ENCODE measurements at places on chromosomes 1 and 21.

GRCh38 chr1:193729429-193729828, 543.0 kb upstream of the B3GALT2 start:
- no peak for DNase-seq

GRCh38 chr1:158806916-158807536, 24.1 kb upstream of the MNDA start:
- DNase-seq = no peak

GRCh38 chr1:12501661-12502060, 116.3 kb downstream of the DHRS3 start:
- DNase-seq = no peak

- no peak for DNase-seq
Observed at GRCh38 chr1:41864471-41865040, 54.2 kb downstream of the HIVEP3 start.

DNA sequence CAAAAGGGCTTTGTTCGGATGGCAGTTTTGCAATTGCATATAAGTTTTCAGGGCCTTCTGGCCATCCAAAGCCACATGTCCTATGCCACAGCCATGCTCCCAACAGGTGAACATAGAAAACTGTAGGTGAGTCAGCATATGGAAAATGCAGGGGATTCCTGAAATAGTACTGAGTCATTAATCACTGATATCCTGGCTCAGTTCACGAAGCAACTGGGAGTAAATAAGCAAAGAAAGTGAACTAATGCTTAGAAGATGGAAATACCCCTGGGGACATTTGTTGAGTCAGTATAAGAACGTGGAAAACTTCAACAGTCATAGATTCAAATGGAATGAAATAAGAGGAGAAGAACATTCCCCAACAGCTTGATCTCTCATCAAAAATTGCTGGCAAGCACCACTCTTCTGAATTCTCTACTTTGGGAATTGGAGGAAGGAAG, 148.9 kb upstream of the RUNX1 start:
- DNase-seq = no peak

GRCh38 chr1:202836623-202837403, 26.1 kb downstream of the PCAT6 start:
- no peak for DNase-seq

GRCh38 chr1:103220631-103221041, 112.3 kb upstream of the COL11A1 start:
- DNase-seq = no peak

DNA sequence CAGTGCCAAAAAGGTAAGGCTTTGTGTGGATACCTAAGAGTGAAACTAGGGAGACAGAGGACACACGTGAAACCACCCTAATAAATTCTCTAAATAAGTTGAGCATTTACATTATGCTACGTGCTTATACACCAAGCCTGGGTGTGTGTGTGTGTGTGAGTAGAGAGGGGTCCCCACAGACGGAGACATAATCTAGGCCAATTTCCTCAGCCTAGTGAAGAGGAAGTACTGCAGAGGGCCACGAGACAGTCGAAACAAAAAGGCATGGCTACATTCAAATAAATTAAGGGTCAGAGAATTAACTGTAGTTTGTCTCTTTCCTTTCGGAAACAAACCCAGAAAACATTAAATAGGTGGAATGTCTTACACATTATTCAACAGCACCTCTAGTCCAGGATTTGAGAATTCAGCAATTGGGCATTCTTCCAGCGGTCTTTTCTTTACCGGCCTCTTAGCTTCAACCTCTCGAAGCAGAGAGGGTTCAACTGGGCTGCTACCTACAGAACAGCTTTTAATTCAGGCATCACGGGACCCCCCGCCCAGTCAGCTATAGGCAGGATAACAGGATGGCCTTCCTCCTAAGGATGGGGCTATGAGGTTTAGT, 75.0 kb downstream of the DESI2 start:
- DNase-seq = no peak

DNA sequence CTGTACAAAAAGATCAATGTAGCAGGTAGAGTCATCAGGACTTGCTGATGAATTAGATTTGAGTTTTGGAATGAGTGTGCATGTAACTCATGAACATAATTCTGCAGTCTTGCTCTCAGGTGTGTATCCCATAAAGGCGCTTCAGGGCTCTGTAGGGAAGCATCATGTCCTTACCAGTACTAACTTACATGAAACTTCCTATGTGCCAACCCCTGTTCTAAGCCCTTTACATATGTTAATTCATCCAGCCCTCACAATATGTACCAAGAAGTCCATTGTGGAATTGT, 2.1 kb upstream of the FCRLB start:
- no peak for DNase-seq

- DNase-seq = no peak
Observed at GRCh38 chr1:107473065-107473464, 332.2 kb downstream of the NTNG1 start.

GRCh38 chr1:226875641-226876295, 5.4 kb downstream of the PSEN2 start:
- no peak for DNase-seq

DNA sequence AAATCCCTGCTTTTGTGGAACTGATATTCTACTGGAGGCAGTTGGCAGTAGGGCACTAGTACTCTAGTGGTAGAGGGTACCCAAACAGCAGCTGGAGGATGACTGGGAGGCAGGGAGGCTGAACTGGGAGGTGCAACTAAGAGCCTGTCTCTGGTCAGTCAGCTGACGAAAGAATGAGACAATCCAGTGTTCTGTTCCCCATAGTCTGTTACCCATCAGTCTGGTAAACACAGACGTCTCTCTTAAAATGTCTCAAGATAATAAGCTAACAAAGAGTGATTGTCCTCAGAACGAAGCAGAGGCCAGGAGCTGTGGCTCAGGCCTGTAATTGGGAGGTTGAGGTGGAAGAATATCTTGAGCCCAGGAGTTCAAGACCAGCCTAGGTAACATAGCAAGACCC, 30.4 kb downstream of the TFAP2E start:
- DNase-seq = no peak

DNA sequence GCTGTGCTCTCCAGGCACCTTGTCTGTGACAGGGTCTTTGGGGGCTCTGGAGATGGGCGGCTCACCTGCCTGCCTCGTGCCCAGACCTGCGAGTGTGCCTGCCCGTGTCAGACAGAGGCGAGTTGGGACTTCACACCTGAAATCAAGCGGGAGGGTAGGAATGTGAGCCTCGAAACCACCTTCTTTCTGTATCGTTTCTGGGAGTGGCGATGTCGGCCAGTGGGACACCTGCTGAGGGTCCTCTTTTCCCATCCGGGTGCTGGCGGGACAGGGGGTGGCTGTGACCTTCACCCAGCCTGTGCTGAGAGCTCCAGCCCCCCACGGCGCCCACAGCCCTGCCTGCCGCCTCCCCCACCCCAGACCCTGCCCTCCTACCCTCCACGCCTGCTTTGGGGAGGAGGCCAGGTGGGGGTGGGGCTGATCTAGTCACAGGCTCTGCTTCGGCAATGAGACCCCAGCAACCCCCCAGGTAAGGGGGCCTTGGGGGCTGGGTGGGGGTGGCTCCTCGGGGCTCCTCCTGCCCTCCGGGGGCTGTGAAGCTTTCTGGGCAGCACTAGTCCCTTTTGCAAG, 15.6 kb upstream of the FAAP20 start:
- no peak for DNase-seq

GRCh38 chr1:41856944-41857285, 61.8 kb downstream of the HIVEP3 start:
- no peak for DNase-seq
